Progenitor cell of endocrine pancreas (in vitro differentiated cells): ENCODE measurements at places on chromosomes 11 and 22. TPM values are rescaled to one million over a fixed set of nuclear protein-coding genes. Genes with fewer than 3 reads are reported as not detected.

CSRP3 gene
- total RNA-seq: not detected in 2 replicates

LRRC74B gene
- 0.40 and 0.72 TPM in 2 replicates for total RNA-seq

- peaks cover 59% of the 10 kb centered on the region for H3K27me3 ChIP-seq
- no peak overlapping the region for H3K4me3 ChIP-seq
- H3K36me3 ChIP-seq: no peaks in the 10 kb centered on the region
- H3K27ac ChIP-seq: no peak overlapping the region
- no peaks in the 10 kb centered on the region for H3K4me1 ChIP-seq
- no peak for DNase-seq
Measured at GRCh38 chr11:124896071-124896750, 1.5 kb downstream of the ROBO4 start.

GRCh38 chr11:114622858-114623257 lies 27.3 kb upstream of the NXPE4 start:
- H3K4me1 ChIP-seq: no peaks in the 10 kb centered on the region
- DNase-seq: no peak
- H3K27ac ChIP-seq: no peak overlapping the region
- H3K27me3 ChIP-seq: no peaks in the 10 kb centered on the region
- no peaks in the 10 kb centered on the region for H3K36me3 ChIP-seq
- H3K4me3 ChIP-seq: no peak overlapping the region
